ENCODE measurements at places on chromosomes 6 and 20.

- no peak for DNase-seq
These were observed 243.1 kb upstream of the ECI2 start for GRCh38 chr6:4378319-4378996.

DNA sequence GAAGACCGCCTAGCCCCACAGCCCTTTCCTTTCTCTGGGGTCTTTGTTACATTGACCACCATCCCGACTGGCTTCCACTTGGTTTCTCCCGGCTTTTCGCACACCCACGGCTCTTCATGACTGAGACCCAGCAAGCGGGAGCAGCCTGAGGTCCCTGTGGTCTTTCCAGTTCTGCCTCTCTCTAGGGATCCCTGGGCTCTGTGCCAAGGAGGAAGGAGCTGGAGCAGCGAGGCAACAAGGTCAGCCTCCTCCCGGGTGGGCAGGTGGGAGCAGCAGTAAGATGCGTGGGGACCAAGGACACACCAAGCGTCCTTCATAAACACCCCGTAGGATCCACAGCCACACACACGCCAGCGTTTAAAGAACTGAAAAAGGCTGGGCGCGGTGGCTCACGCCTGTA is 29.6 kb upstream of the MRGBP start:
- DNase-seq, result no peak

DNA sequence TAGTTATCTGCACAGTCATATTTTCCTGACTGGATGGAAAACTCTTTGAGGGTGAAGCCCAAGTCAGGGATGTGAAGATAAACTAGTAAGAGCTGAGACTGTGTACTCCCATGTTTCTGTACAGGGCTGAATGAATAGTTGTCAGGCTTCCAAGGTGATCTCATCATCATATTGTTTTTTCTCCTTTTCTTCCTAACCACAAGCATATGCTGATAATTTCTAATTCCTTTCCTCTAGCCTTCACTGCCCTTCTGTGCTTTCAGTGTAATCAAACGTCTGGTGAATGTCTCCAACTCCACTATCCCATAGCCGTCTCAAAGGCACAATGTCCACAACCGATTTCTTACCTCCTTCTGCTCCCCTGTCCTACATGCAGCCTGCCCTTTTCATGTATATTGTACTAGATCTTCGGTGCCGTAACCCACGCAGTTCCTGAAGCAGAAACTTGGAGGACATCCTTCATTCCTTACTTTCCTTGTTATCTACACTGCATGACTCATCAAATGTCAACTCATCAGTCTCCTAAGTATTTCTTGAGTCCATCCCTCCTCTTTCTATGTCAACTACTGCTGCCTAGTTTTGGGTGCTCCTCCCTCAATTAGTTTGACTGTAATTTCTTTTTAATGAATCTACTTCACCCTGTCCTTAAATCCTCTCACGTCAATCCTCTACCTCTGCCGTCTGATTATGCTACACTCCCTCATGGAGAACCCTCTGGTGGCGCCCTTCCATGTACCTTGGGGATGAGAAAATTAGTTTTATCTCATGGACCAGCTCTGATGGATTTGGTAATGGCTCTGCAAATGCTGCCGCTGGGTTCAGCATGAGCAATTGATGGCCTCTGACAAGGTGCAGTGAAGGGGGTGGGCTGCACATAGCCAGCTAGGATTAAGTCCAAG is 21.9 kb downstream of the NCOA7 start:
- no peak for DNase-seq

GRCh38 chr6:97702248-97702647 is 419.2 kb upstream of the MMS22L start:
- DNase-seq, result no peak

GRCh38 chr20:23332467-23332866 is 18.1 kb upstream of the NXT1 start:
- no peak for DNase-seq

DNA sequence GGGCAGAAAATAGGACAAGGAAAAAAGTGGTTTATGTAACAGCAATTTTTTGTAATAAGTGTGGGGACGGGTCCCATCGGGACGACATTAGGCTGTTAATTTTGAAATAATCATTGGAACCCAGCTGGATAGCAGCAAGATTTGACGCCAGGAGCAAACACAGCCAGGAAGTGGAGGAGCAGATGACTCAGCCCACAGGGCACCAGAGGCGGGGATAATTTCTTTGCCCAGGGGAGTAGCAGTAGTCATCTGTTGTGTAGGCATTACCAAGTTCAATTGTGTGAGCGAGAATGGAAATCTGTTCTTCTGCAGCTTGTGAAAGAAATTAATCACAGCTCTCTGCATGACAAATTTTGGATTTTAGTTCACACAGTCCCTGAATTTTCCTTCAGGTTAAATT is 22.6 kb upstream of the RIN2 start:
- no peak for DNase-seq

GRCh38 chr6:153537422-153537821 is 406.3 kb upstream of the RGS17 start:
- no peak for DNase-seq

Data from stimulated activated CD4-positive, alpha-beta T cell treated with anti-CD3 and anti-CD28 coated beads, Interleukin-15, amount 100 ng/mL, for 1 hour (primary cell).